GM12891 (cell line): ENCODE measurements at places on chromosomes 2 and 18.

- peak; percentile 91 for DNase-seq
These were observed at the start of gene PNPT1 for GRCh38 chr2:55693181-55694125. TSS of gene PNPT1 (minus strand) at chr2:55693844. CDS start at chr2:55693823, 21 bp downstream.

DNA sequence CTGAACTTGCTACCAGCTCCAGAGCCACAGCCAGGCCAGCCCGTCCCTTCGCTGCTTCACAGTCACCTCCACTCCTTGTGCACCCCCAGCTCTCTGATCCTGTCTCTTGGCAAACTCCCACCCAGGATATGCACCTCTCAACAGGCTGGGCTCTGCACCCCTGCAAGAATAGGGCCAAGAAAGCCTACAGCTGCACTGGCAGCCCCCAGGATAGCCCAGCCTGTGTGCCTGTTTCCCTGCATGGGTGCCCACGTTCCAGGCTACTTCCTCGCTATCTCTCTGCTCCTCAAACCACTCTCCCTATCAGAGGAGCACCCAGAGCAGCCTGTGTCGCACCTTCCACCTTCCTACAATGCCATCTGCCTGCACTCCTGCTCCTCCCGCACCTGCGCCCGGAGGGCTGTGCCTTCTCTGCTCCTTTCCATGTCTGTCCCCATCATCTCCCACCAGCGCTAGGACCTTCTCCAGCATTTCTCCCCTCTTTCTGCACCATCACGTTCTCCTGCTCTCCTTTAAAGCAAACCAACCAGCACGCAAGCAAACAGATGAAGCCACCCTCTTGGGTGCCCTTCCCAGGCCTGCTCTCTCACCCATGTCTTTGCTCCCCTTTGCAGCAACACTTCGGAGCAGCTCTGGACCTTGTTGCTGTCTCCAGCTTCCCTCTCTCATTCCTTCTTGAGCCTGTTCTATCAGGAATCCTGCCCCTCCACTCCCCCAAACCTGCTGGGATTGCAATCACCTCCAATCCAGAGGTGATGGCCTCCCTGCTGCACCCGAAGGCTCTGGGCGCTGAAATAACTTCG, 313.2 kb upstream of the HS6ST1 start:
- DNase-seq = no peak

DNA sequence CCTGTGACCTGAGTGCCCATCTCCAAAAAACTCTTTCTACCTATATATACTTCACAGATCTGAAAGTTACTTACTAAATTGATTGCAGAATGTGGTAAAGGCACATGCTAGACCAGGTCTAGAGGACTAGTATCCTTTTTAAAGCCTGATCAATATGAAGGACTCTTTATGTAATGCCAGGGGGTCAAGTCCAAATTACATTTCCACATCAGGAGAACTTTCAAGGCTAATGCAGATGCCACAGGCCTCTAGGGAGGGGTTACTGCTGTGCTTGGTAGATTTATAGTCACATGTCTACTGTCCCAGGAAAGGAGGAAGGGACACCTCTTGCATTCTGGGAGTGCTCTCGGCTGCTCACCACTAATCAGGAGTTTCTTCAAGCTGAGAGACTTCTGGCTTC, 118.4 kb upstream of the NOSTRIN start:
- DNase-seq = no peak

GRCh38 chr18:55588111-55588869, at the start of gene TCF4:
TSS of gene TCF4 (minus strand) at chr18:55588192. CDS start at chr18:55587116, 1,076 bp downstream.
- no peak for DNase-seq

GRCh38 chr2:221096706-221097567, 475.2 kb downstream of the EPHA4 start:
- no peak for DNase-seq

GRCh38 chr2:226733927-226734564, 65.6 kb downstream of the IRS1 start:
- DNase-seq = no peak

- no peak for DNase-seq
These were observed 17.1 kb downstream of the PRKD3 start for GRCh38 chr2:37307500-37307899.

- DNase-seq = no peak
These were observed 305.7 kb upstream of the TNP1 start for GRCh38 chr2:217165547-217165946.

DNA sequence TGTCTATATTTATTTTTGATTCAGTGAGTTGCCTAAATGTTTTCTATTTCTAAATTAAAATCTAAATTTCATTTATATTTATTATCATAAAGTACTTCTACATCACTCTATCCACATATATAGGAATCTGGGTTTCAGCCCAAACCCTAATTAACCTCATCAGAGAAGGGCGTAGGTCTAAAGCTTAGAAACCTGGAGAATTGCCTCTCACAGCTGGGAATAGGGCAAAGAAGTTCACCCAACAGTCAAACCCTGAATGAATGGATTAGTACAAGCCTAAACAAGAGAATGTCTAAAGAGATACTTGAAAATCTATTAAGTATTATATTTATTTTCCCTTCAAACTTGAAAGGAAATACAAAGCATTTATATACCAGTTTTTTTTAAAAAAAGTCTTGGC, 26.2 kb downstream of the TFPI start:
- DNase-seq = no peak

GRCh38 chr2:175012516-175012915, 7.3 kb upstream of the CHN1 start:
- no peak for DNase-seq

- no peak for DNase-seq
These were observed 79.8 kb downstream of the RHOB start for GRCh38 chr2:20526708-20527107.

GRCh38 chr2:205706769-205707381, 24.6 kb downstream of the NRP2 start:
- DNase-seq = no peak

DNA sequence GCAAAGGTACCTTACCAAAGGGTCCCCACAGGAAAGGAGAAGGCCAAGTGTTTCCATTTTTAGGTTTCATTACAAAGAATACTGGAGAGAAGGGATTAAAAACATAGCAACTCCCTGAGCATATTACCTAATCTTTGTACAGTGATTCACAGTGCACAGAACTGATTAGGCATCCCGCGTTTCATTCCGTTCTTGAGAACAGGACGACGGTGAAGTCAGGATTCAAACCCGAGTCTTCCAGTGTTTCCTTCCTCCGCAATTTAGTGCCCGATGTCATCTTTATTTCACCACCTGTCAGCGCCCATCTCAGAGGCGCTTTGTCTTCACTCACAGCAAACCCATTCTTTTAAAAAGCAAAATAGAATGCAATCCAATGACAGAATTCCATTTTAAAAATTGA, 488.5 kb downstream of the EIPR1 start:
- no peak for DNase-seq

- DNase-seq = no peak
These were observed 308.6 kb downstream of the PIEZO2 start for GRCh38 chr18:10840743-10841142.

GRCh38 chr2:46891956-46892553, 23.6 kb downstream of the MCFD2 start:
- no peak for DNase-seq

DNA sequence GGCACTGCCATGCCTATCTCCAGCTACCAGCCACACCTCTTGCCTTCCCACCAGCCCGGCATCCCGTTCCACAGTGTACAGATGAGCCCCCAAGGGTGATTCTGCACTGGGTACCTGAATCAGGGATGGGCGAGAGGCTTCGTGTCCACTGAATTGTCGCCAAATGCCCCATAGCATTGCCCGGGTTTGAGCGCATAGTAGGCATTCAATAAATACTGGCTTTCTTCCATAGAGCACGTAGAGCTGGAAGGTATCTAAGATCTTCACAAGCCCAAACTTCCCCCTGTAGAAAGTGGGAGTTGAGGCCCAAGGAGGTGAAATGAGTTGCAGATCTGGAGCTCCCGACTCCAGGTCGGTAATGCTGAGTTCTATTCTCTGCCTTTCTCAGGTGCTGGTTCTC, 358.7 kb downstream of the LPIN1 start:
- DNase-seq = no peak

- no peak for DNase-seq
These were observed 15.5 kb downstream of the KLF7 start for GRCh38 chr2:207150284-207150683.

- DNase-seq = no peak
These were observed 6.5 kb downstream of the KCNJ3 start for GRCh38 chr2:154704991-154705390.

- no peak for DNase-seq
These were observed 34.3 kb downstream of the GIGYF2 start for GRCh38 chr2:232731470-232731869.

DNA sequence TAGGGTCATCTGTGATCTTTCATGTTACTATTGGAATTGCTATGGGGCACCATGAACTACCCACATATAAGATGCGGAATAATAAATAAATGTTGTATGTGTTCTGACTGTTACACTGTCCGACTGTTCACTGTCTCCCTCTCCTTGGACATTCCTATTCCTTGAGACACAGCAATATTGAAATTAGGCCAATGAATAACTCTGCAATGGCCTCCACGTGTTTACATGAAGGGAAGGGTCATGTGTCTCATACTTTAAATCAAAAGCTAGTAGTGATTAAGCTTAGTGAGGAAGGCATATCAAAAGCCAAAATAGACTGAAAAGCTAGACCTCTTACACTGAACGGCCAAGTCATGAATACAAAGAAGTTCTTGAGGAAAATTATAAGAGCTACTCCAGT, 751.3 kb downstream of the SOCS6 start:
- no peak for DNase-seq

DNA sequence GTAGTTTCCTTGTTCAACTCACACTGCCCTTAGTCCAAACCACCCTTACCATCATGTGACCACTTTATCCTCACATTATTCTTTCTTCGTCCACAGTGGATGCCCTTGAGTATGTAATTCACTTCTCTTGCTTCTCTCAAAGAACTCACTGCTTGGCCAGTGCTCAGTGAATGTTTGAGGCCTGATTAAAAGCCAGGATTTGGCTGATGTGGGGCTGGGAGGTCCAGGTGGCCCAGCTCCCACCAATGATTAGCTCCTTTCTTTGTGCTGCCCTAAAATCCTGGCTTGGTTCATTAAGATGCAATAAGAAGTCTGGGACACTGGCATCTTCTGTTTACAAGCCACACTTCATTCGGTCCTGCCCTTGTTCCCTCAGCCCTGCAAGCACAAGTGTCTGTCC, 97.8 kb upstream of the CELF4 start:
- DNase-seq = no peak

DNA sequence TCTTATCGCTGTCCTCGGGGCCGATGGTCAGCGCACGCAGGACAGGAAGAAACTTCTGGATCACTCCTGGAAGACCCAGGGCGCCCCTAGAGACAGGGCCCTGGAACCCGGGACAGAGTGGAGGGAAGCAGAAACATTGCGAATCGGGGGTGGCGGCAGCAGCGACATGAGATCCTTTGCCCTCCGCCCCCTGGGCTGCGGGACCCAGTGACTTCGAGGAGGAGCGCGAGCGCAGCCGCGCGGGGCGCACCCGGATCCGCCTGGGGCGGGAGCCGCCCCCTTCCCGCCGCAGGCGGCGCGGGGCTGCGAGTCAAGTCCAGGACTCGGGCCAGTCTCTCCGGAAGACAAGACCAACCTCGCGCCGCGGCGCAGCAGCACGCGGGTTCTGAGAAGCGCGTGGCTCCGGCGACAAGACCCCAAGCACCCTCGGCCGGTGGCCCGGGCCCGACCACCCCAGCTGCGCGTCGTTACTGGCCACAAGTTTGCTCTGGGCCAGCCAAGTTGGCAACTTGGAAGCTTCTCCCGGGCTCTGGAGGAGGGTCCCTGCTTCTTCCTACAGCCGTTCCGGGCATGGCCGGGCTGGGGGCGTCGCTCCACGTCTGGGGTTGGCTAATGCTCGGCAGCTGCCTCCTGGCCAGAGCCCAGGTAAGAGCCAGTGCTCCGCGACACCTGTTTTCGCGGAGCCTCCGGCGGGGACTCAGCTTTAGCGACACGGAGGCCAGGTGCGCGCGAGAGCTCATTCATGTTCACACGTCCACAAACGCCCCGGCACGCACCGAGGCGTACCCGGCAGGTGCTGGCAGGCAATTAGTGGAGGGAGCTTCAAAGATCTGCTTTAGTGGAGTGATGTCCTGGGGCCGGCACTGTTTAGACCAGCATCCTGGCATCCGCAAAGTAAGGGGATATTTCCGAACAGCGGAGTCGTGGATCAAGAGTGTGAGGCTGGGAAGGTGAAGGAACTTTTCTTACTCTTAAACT, at the start of gene PTH2R:
PTH2R (plus strand) TSS at position 319 of the 978 bp plus-strand sequence; CDS start at position 571, 252 bp downstream.
- no peak for DNase-seq

DNA sequence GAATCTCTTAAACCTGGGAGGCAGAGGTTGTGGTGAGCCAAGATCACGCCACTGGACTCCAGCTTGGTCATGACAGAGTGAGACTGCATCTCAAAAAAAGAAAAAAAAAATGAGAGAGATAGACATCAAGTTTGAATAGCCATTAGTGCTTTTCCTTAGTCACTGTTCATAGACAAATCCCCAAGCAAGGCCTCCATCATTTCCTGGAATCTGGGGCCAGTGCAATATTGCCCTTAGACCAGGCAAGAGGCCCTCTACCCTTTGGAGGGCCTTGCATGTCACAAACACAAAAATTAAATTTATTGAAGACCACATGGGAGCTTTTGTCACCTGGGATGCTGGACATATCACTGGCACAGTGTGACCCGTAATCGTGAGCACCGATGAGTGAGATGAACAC, 141.5 kb downstream of the B3GNT2 start:
- DNase-seq = no peak

DNA sequence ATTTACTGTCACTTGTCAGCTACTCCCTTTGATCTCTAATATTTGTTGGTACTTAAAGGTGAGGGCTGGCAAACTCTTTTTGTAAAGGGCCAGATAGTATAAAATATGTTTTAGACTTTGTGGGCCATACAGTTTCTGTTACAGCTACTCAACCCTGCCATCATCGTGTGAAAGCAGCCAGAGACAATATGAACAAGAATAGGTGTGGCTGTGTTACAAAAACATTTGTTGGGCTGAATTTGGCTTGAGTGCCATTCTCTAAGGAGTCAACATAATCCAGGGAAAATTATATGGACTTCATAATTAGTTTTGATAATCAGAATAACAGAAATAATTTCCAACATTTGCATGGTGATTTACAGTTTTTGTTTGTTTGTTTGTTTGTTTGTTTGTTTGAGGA, 190.6 kb downstream of the LTBP1 start:
- DNase-seq = no peak

DNA sequence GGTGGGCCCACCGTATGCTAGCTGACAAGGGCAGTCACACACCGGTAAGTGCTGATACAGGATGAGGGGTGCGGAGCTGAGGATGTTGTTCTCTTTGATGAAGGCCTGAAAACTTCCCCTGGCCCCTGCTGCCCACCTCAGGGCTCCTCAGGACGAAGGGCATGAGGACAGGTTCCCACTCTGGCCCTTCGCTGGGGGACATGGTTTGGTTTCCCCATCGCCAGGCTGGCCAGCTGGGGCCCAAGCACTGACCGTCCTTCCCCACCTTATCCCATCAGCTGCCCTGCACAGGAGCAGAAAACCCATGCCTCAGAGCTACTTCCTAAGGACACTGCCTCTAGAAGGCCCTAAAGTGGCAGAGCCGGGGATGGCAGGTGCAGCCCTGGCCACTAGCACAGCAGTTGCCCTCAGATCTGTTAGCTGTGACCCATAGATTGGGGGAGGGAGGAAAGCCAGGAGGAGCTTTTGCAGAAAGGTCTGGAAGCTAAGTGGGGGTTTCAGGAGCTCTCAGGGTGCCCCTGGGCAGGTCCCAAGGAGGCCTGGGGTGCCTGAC, 66.5 kb downstream of the TFCP2L1 start:
- DNase-seq = no peak
